MCF 10A (cell line): ENCODE measurements at places on chromosomes 3 and 15. TPM values are rescaled to one million over a fixed set of nuclear protein-coding genes. Genes with fewer than 3 reads are reported as not detected.
A peak's percentile ranks its signal among the peaks of the same experiment; 100 is the strongest.

DNA sequence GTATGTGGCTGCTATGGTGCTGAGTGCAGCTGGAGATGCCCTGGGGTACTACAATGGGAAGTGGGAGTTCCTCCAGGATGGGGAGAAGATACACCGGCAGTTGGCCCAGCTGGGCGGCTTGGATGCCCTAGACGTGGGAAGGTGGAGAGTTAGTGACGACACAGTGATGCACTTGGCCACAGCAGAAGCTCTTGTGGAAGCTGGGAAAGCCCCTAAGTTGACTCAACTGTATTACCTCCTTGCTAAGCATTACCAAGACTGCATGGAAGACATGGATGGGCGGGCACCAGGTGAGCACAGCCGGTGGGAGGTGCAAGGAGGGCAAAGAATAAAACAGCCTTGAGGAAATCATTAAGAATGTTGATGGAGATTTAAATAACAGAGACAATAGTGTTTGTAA, 2.9 kb downstream of the ADPRH start:
- H3K36me3 ChIP-seq = no peaks in the 10 kb centered on the region
- H3K27me3 ChIP-seq = no peaks in the 10 kb centered on the region
- H3K4me3 ChIP-seq = no peak overlapping the region
- H3K4me1 ChIP-seq = peaks cover 5% of the 10 kb centered on the region
- H3K27ac ChIP-seq = no peak overlapping the region
- peak; percentile 20 for DNase-seq

GRCh38 chr3:176651622-176652021, 545.7 kb downstream of the TBL1XR1 start:
- no peak overlapping the region for H3K4me3 ChIP-seq
- no peaks in the 10 kb centered on the region for H3K4me1 ChIP-seq
- DNase-seq = peak; percentile 5
- H3K27me3 ChIP-seq = no peaks in the 10 kb centered on the region
- no peak overlapping the region for H3K27ac ChIP-seq
- no peaks in the 10 kb centered on the region for H3K36me3 ChIP-seq

GRCh38 chr15:28023422-28023821, 75.7 kb downstream of the OCA2 start:
- no peak for DNase-seq
- no peak overlapping the region for H3K27ac ChIP-seq
- no peaks in the 10 kb centered on the region for H3K27me3 ChIP-seq

DNA sequence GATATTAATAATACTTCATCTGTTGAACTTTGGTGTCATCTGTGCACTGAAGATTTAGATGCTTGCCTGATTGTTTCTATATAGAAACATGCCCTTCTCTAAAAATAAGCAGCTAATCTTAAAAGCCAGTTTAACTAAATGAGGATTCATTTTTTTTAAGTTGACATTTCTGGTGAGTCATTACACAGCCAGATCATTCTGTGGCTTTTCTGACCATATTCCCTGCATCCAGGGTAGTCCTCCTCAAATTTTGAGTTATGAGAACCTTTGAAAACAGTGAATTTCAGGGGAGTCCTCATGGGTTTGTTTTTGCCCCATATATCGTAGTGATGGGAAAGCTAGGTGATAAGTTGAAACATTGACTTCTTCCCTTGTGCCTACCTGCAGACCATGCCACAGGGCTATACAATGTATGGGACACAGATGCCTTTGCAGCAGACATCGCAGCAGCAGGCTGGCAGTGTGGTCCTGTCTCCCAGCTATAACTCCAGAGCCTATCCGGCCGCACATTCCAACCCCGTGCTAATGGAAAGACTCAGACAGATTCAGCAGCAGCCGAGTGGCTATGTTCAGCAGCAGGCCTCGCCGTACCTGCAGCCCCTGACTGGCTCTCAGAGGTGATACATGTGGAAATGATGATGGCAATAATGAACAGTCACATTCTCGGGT, 26.5 kb upstream of the P2RY12 start:
- H3K36me3 ChIP-seq = no peaks in the 10 kb centered on the region
- H3K27ac ChIP-seq = no peak overlapping the region
- DNase-seq = no peak
- no peaks in the 10 kb centered on the region for H3K4me1 ChIP-seq
- H3K4me3 ChIP-seq = no peak overlapping the region

GRCh38 chr3:22634433-22634832, 568.7 kb upstream of the UBE2E2 start:
- H3K27ac ChIP-seq = no peak overlapping the region
- no peaks in the 10 kb centered on the region for H3K27me3 ChIP-seq
- H3K36me3 ChIP-seq = no peaks in the 10 kb centered on the region
- no peaks in the 10 kb centered on the region for H3K4me1 ChIP-seq
- DNase-seq = no peak

DNA sequence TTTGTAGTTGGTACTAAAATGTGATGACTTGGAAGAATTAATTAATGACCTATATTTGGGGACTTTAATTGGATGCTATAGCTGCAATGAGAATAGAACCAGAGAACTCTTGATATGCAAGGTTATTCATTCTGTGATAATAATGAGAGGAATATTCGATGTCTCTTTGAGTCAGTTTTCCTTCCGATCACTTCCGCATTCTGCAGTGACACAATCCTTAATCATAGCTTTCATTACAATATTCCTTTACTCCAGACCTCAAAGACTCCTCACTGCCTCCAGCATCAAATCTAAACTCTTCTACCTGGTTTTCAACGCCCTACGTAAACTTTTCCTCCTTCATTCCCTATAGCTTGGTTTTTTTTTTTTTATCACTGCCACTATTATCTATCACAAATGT, 21.6 kb downstream of the B3GNT5 start:
- no peak overlapping the region for H3K4me3 ChIP-seq
- no peaks in the 10 kb centered on the region for H3K27me3 ChIP-seq
- H3K4me1 ChIP-seq = peaks cover 48% of the 10 kb centered on the region
- peaks cover 54% of the 10 kb centered on the region for H3K36me3 ChIP-seq
- H3K27ac ChIP-seq = peak overlapping the region; percentile 17
- DNase-seq = peak; percentile 51

DNA sequence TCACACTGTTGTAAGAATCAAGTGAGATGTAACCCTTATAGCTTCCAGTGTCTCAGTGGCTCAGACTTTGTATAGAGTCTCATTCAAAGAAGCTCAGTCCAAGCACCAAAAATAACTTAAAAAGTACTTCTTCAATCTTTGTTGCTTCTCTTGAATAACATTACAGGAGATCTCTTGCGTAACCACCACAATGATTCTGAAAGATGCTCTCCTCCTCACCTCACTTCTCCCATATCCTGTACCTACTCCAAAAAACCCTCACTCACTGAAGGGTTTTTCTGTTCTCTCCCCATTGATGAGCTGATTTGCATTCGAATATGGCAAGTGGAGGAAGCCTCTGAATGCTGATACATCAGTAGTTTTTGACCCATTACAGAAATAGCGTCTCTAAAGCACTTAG, 39.4 kb upstream of the MRPS22 start:
- no peak overlapping the region for H3K4me3 ChIP-seq
- no peaks in the 10 kb centered on the region for H3K27me3 ChIP-seq
- no peaks in the 10 kb centered on the region for H3K36me3 ChIP-seq
- H3K4me1 ChIP-seq = peaks cover 32% of the 10 kb centered on the region
- no peak for DNase-seq
- H3K27ac ChIP-seq = no peak overlapping the region

DNA sequence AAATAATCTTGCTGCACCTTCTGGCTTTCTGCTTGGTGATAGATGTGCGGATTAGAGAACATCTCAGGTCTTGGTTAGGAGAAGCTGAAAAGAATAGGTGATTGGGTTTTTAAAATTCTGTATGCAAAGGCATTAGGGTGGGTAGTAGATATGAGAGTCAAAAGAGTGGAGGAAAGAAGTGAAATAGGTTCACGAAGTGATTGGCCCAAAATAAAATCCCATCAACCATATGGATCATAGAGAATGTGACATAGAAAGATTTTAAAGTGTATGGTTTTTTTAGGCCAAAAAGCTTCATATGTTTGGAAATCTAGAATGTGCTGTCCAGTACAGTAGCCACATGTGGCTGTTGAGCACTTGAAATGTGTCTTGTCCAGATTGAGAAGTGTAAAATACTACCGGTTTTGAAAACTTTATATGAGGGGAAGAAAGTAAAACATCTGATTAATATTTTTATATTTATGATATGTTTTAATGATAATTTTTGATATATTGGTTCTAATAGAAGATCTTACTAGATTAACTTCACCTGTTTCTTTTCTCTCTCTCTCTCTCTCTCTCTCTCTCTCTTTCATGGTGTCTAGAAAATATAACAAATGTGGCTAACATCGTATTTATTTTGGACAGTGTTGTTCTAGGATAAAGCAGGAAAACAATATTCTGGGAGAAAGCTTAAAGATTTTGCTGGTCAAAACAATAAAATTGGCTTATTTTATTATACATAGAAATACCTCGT, 2.9 kb downstream of the MBNL1 start:
- no peaks in the 10 kb centered on the region for H3K27me3 ChIP-seq
- no peak for DNase-seq
- peak overlapping the region; percentile 90 for H3K4me3 ChIP-seq
- H3K36me3 ChIP-seq = no peaks in the 10 kb centered on the region
- peaks cover 38% of the 10 kb centered on the region for H3K4me1 ChIP-seq

DNA sequence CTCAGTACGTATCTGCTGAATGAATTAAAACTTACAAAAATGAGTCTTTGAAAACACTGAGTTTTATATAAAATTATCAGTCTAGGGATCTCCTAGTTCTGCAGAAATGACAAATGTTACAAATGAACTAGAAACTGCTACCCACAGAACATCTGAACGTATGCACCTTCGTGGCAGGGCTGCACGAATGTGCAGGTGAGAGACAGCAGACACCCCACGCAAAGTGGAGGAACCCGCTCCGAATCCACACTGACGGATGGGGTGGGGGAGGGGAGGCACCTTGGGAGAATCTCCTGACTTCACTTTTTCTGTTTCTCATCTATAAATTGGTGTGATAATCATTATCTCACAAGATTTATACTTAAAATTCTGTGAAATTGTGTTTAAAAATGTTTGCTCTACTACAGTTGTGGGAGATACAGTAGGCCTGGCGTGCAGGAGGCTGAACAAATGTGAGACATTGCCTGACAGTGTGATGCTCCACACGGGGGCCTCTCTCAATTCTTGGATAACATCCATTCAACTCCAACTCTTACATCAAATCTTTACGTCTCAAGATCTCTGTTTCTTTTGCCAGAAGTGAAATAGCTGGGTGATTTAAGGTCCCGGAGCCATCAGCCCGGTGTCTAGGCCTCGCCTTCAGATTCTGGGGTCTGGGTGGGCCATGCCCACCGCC, 86.9 kb downstream of the ATP10A start:
- DNase-seq = no peak
- no peaks in the 10 kb centered on the region for H3K4me1 ChIP-seq
- H3K27ac ChIP-seq = no peak overlapping the region
- H3K4me3 ChIP-seq = no peak overlapping the region

- peak overlapping the region; percentile 80 for H3K4me3 ChIP-seq
- H3K4me1 ChIP-seq = peaks cover 6% of the 10 kb centered on the region
- peaks cover 16% of the 10 kb centered on the region for H3K27me3 ChIP-seq
- H3K36me3 ChIP-seq = peaks cover 35% of the 10 kb centered on the region
Observed at GRCh38 chr3:64023861-64024223, 548 bp upstream of the PSMD6 start.

DNA sequence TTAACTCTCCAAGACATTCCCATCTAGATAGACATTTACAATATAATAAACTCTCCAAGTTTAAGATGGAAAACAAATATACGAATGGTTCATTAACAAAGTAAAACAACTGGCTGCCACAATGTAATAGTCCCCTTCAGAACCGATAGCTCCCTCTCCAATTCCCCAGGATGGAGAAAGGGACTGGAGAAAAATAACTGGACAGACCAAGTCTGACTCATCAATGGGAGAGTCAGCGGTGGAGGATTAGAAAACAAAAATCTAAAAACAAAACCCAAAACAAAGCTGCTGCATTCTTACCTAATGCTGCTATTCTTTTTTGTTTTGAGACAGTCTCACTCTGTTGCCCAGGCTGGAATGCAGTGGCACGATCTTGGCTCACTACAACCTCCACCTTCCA, 468.1 kb downstream of the SHQ1 start:
- peaks cover 40% of the 10 kb centered on the region for H3K4me1 ChIP-seq
- no peaks in the 10 kb centered on the region for H3K27me3 ChIP-seq
- no peak overlapping the region for H3K4me3 ChIP-seq
- peak; percentile 70 for DNase-seq

GRCh38 chr3:104154896-104155295, 1211.8 kb upstream of the ALCAM start:
- no peaks in the 10 kb centered on the region for H3K4me1 ChIP-seq
- H3K27me3 ChIP-seq = no peaks in the 10 kb centered on the region
- no peak overlapping the region for H3K4me3 ChIP-seq
- H3K36me3 ChIP-seq = no peaks in the 10 kb centered on the region

DNA sequence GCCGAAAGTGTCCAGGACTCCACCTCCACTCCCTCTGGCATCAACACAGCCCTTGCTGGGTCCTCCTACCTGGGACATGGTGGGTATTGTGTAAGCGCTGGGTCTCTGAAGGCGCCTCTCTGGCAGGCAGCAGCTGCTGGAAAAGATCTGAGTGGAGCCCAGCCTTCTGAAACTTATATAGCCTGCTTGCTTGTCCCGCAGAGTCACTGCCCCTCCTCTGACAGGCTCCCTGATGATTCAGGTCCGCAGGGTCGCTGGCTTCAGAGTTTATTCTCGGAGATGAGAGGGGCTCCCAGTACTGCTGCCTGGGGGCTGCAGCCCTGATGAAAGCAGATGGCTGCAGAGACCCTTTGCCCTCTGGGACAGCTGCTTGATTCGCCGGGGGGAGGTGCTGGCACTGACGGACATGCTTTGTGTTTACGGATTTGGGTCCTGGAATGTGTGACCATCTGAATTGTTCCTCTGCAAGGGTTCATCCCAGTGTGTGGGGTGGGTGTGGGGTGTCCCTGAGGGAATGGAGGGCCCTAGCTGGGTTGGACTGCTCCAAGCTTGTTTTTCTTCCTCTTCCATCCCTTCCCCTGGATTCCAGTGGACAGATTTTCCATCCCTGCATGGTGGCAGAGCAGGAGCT, at the start of gene MUSTN1:
Gene MUSTN1, minus strand, starts transcription at position 149 of the 631 bp plus-strand sequence. Its CDS starts 71 bp downstream, at position 78.
- no peaks in the 10 kb centered on the region for H3K27me3 ChIP-seq
- DNase-seq = no peak
- no peaks in the 10 kb centered on the region for H3K36me3 ChIP-seq
- H3K4me3 ChIP-seq = no peak within 1 kb of the TSS

GRCh38 chr15:37881237-37882013, 53.0 kb upstream of the TMCO5A start:
- H3K27me3 ChIP-seq = peaks cover 89% of the 10 kb centered on the region
- DNase-seq = no peak
- no peaks in the 10 kb centered on the region for H3K36me3 ChIP-seq
- no peak overlapping the region for H3K4me3 ChIP-seq

DNA sequence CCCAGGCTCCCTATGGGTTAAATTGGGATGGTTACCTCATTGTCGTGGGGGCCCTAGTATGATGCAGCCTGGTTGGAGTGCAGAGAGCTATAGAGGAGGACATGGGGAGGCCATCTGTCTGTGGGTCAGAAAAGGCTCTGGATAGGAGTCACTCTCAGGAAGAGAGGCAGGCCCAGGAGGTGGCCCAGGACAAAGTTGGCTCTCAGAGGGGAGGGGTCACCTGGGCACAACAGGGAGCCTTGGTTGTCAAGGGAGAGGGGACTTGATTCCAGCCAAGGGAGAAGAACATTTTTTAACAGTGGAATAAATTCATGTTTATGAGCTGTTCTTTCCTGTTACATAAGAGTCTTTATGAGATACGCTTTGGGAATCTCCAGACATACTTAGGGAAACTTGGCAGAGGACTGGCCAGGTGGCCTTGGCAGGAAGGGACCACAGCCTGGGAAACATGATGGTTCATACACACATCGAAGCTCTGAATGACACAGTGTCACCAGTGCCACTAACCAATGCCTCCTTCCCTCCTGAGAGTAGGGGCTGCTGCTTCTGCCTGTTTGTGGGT, 27.5 kb upstream of the LCTL start:
- no peak overlapping the region for H3K27ac ChIP-seq
- peaks cover 14% of the 10 kb centered on the region for H3K27me3 ChIP-seq
- no peak overlapping the region for H3K4me3 ChIP-seq
- H3K36me3 ChIP-seq = no peaks in the 10 kb centered on the region

Gene USP3
- 59.0 and 70.2 TPM in 2 replicates for total RNA-seq

Gene FBN1
- 14.3 and 24.2 TPM in 2 replicates for total RNA-seq
